T-helper 9 cell (primary cell): ENCODE measurements at places on chromosomes 11 and 22.

GRCh38 chr11:40354121-40354520 is 1105.3 kb downstream of the LRRC4C start:
- DNase-seq, result no peak

DNA sequence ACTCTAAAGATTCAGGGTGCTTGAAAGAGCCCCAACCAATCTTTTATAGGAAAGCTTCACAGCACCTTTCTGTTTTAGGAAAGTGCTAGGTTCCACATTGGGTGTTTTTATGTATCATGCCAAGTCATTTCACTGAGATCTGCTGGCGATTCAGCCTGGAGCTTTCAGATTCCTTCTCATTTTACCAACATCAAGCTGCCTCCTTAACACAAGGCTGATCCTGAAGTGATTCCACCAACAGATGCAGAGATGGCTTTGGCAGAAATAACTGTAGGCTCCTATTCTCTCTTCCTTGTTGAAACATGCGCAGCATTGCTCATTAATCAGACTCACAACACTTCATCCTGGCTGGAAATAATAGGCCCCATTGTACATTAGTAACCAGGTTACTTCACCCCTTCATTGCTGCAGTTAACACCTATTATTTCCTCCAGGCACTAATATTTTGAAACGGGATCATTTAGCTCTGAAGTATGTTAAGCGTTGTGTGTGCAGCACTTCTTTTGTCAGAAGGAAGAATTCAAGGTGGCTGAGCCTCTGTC is 89.0 kb downstream of the OPCML start:
- DNase-seq, result no peak

GRCh38 chr22:48376936-48377712 is 1450.5 kb downstream of the BRD1 start:
- DNase-seq, result no peak

GRCh38 chr11:121460941-121461514 is 8.3 kb upstream of the SORL1-AS1 start:
- DNase-seq, result no peak

DNA sequence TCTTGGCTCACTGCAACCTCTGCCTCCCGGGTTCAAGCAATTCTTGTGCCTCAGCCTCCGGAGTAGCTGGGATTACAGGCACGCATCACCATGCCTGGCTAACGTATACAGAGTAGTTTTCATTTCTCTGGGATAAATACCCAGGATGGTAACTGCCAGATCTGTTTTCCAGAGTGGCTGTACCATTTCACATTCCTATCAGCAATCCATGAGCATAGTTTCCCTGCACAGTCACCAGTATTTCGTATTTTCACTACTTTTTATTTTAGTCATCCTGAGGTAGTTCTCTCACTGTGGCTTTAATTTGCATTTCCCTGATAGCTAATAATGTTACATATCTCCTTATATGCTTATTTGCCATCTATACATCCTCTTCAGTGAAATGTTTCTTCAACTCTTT is 11.0 kb upstream of the SCARF2 start:
- DNase-seq, result no peak

DNA sequence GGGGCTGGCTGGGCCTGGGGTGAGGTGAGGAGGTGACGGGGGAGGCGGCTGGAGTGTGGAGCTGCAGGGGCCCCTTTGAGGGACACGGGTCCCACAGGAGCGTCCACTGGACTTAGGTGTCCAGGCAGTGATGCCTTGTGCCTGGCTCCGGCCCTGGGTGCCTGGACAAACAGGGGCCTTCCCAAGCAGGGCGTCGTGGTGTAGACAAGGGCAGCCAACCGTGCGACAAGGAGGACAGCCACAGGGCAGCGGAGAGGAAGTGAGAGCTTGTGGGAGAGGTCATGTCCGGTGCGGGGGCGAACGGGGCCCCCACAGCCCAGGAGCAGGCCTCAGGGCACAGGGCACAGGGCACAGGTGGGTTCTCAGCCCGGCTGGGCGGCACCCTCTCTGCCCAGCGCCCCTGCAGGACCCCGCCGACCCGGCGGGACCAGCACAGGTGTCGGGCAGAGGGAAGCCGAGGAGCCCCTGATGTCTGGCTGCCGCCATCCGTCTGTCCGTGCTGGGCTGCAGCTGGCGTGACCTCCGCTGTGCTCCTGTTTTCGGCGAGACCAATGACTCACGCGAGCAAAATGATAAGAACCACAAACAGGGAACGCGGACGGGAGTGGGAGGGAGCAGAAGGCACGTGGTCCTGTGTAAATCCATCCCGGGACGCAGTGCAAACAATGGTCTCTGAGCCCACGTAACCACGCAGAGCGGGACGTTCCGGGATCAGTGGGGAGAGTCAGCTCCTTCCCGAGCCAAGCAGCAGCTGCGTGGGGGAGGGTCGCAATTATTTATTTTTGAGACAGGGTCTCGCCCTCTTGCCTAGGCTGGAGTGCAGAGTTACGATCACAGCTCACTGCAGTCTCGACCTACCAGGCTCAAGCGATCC is 49.1 kb upstream of the A4GALT start:
- no peak for DNase-seq

DNA sequence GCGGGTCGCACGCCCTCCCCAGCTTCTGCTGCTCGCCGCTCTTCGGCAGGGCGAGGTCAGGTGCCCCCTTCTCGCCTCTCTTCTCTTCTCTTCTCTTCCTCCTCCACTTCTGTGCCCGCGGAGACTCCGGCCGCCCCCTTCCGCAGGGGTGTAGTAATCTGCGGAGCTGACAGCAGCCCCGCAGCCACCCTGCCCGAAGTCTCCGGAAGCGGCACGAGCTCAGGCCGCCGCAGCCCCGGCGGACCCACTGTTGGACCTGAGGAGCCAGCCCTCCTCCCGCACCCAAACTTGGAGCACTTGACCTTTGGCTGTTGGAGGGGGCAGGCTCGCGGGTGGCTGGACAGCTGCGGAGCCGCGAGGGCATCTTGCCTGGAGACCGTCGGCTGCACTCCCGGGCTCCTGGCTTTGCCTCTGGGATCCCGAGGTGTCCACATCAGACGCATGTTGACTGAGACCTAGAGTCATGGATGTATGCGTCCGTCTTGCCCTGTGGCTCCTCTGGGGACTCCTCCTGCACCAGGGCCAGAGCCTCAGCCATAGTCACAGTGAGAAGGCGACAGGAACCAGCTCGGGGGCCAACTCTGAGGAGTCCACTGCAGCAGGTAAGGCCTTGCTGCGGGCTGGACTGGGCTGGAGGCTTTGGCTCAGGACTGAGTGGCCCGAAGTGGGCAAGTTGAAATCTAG is 486 bp downstream of the STIM1 start:
- DNase-seq, result peak; percentile 33

DNA sequence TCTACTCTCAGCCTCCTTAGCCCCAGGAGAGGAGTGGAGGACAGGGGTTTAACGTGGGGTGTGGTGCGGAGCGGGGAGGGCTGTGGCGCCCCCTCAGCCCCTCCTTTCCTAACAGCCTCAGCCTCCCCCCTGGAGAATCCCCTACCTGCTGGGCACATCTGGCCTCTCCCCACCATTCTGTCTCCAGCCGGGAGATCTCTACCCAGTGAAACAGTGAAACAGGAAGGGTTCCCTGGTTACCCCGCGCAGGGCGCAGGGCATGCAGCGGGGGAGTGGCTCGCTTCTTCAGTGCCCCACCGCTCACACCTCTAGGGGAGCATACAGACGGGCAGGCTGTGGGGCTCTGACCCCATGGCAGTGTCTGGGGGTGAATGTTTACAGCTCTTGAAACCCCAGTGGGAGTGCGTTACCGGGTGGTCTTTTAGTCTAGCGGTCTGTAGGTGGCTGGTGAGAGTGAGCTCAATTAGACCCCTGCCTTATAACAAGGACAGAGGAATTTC is 54.7 kb upstream of the CCDC188 start:
- DNase-seq, result no peak

DNA sequence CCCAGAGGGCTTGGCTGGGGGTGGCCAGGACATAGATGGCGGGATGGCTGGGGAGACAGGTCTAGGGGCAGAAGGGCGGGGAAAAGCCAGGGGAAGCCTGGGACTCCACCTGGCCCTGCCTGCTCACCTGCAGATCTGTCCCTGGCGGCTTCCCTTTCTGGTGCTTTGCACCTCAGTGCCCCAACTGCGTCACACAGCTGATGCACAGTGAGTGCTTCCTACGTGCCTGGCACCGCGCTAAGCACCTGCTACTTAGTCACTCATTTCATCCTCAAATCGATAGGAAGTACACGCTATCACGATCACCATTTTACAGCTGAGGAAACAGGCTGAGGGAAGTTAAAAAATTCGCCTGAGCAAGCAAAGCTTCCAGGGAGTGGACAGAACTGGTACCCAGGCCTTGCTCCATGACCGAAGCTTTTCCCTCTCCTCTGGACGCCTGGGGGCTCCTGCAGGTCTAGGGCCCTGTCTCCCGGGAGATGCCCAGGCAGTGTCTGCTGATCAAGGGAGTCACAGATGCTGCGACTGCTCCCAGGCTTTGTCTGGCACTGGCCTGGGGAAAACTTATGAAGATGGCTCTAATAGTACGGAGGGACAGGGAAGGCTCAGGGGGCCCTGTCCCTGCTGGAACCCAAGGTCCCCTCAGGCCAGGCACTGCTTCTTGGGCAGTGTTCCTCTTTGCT is 63.0 kb upstream of the TTLL12 start:
- no peak for DNase-seq

DNA sequence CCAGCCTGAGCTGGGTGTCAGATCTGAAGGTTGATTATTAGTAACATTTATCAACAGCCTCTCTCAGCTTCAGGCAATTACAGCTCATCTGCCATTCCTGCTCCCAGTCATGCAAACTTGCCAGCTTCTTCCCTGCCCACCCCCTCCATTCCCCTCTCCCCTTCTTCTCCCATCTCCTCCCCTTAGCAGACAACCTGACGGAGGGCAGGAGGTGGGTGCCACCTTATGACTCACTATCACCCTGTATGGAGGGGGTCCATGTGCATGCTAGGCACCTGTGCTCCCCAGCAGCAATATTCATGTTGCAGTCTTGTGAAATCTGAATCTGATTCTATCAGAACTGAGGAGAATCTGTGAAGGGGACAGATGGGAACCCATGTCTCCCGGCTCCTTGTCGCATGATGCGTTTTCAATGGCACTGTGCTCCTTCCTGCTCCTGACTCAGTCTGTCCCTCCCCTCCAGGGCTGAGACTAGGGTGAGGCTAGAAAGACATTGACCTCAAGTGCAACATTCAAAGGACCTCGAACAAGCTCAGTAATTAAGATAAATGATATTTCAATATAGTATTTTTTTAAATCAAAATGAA is 46.3 kb upstream of the TUB start:
- no peak for DNase-seq

DNA sequence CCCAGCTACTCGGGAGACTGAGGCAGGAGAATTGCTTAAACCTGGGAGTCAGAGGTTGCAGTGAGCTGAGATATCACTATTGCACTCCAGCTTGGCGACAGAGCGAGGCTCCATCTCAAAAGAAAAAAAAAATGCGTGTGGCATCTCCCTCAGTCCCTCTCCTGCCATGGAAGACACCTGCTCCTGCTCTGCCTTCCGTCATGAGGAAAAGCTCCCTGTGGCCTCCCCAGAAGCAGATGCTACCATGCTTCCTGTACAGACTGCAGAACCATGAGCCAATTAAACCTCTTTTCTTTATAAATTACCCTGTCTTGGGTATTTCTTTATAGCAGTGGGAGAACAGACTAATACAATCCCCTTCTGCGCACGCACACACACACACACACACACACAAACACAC is 249.4 kb downstream of the MN1 start:
- no peak for DNase-seq

DNA sequence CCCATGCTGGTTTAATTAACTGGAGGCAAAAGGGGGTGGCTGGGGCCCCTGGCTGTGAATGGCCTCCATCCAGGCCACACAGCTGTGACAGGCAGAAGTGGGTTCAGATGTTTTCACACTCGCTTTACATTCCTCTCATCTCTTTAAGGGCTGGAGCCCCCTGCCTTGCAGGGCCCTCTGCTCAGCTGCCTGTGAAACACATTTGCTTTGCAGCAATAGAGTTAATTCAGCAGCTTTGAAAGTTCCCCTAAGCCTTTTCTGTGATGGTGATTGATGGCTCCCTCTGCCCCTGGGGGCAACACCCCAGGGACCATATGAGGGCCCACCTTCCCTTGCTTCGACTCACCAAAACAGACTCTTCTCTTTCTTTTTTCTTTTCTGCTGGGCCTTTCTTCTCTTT is 139.3 kb downstream of the FEZ1 start:
- no peak for DNase-seq

- no peak for DNase-seq
Measured at GRCh38 chr22:43310311-43310710, 32.9 kb downstream of the SCUBE1 start.

- no peak for DNase-seq
Measured at GRCh38 chr22:26435327-26436093, 6.5 kb downstream of the ASPHD2 start.

GRCh38 chr11:4118107-4118506 is 23.5 kb downstream of the RRM1 start:
- no peak for DNase-seq

DNA sequence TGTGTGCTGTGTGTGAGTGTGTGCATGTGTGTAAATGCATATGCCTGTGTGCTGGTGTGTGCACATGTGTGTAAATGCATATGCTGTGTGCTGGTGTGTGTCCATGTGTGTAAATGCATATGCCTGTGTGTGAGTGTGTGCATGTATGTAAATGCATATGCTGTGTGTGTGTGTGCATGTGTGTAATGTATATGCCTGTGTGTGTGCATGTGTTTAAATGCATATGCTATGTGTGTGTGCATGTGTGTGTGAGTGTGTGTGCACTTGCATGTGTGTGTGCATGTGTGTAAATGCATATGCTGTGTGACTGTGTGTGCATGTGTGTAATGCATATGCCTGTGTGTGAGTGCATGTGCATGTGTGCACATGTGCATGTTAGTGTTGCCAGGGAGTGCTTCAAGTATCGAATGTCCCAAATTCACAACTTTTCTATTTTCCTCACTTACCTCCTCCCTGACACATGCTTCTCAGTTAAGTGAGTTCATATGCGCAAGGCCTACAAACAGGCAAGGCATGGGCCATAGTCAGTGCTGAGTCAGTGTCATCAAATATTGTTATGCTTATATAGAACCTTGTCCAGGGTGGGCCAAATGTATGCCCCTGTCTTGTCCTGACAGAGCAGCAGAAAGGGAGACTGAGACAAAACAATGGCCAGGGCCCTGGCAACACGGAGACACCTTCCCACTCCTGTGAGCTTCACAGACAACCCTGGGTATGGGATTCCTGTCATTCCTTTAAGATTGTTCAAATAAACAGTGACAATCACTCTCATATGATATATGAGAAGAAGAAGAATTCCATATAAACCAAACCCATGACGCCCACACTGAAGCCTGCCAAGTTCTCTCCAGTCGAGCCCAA is 38.6 kb downstream of the GGTLC2 start:
- DNase-seq, result no peak

DNA sequence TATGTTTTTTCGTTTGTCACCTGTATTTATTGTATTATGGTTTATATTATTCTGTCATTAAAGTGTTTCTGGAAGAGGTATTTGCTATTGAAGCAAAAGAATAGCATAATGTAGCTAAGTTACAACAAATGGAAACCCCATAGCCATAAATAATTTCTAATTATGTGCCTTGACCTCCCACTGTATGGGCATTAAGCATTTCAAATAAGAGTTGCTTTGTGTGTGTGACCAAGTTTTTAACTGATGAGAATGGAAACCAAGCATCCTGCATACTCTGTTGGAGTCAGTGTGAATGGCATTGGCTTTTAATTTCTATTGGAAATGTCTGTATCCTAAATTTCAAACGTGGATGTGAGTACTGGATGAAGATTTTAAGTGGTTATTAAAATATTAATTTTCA is 61.9 kb upstream of the MYO18B start:
- no peak for DNase-seq

- DNase-seq, result peak; percentile 62
Measured at GRCh38 chr11:10455637-10456487, 798 bp downstream of the AMPD3 start.

GRCh38 chr11:104772806-104773241 is 125.4 kb downstream of the CASP12 start:
- no peak for DNase-seq

- DNase-seq, result no peak
Measured at GRCh38 chr11:69157156-69157821, 1.6 kb downstream of the SMIM38 start.
